Activated CD4-positive, alpha-beta T cell treated with anti-CD3 and anti-CD28 coated beads for 24 hours (primary cell): ENCODE measurements at places on chromosomes 5 and 9.

- no peak for DNase-seq
Observed at GRCh38 chr5:39675676-39676075, 250.9 kb upstream of the DAB2 start.

DNA sequence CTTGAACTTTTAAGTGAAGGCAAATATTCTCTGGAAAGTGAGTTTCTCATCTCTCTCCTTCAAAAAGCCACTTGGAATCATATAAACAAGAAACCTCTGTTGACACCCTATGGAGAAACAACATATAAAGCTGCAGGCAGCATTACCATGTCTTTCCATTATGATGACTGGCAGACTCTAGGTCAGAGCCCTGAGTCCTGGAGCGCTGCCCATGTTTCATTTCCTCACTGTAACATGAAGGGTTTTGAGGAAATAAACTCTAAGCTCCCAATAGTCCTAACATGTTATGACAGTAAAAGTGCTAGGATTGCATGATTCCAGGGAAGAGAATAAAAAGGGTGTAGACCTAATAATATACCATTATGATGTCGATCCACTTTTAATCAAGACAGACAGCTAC is 220.6 kb downstream of the CTNND2 start:
- no peak for DNase-seq

DNA sequence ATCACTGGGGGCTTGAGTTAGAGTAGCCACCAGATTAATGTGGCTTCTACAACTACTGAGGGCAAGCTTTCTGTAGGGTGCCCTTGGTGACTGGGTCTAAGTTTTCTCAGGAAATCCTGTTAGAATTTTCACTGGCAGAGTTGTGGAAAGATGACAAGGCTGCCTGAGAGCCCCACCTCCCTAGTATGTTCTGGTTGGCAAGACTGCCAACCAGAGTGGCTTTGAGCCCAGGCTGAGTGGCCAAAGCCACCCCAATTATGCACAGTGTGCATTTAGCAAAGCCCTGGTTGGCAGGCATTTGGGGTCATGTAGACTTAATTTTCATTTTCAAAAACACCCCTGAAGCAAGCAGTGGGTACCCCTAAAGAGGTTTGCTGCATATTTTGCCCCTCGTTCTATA is 136.7 kb upstream of the HAPLN1 start:
- no peak for DNase-seq

DNA sequence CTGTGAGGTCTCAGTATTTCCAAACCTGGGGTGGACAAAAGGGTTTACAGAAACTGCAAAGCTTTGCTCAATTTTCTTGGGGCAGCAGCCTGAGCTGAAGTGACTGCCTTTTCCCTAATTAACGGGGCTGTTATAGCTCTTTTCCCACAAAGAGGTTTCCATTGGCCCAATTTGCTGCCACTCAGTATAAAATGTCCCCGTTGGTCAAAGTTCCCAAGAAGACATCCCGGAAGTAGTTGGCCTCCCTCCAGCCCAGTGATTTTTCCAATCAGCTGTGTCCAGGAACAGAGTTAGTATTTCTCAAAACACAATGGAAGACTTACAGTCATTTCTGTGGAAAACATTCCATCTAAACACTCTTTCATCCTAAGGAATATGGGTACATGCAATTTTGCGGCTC is 643.6 kb downstream of the ACTL7B start:
- no peak for DNase-seq

DNA sequence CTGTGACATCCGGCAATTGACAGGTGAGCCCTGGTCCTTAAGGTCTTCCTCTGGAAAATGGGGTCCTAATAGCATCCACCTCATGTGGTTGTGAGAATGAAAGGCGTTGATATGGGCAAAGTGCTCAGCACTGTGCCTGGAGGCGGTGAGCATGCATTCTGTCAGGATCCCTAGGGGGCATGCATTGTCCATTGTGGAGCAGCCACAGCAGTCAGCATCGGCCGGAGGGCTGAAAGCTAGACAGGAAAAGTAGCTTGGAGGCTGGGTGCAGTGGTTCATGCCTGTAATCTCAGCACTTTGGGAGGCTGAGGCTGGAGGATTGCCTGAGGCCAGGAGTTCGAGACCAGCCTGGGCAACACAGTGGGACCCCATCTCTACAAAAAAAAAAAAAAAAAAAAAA is 122.2 kb downstream of the LHX2 start:
- DNase-seq, result no peak

DNA sequence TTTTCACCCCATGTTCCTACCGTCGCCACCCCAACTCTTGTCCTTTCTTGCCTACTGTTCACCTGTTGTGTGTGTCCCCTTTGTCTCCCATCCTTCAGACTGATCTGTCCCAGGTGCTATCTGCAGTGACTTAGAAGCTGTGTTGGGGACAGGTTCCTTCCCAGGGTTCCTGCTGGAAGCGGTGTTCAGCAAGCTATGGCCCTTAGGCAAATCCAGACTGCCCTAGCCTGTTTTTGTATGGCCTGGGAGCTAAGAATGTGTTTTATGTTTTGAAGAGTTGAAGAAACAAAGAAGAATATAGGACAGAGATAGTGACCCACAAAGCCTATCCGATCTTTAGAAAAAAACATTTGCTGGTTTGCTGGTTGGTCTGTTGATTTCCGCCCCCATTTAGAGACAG is 236.4 kb downstream of the GOLPH3 start:
- no peak for DNase-seq

DNA sequence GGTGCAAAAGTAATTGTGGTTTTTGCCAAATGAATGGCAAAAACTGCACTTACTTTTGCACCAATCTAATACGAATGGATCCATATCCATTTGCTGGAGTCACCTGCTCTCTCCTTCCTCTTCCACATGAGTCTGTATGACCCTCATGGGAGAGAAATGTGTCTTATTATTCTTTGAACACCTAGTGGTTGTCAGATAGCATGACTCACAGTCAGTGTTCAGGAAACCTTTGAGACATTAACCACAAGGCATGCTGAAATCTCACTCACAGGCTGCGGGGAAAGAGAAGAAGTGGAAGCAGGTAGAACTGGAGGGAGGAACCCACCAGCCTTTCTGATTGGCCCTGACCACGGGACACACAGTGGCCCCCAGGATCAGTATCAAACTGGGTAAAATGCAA is 222.8 kb upstream of the KLF4 start:
- DNase-seq, result no peak

- DNase-seq, result no peak
Observed at GRCh38 chr5:168013546-168013945, 277.9 kb upstream of the WWC1 start.

GRCh38 chr5:10471677-10472076 is 30.0 kb downstream of the ROPN1L start:
- no peak for DNase-seq
